ENCODE measurements at places on chromosomes 12 and 14. TPM values are rescaled to one million over a fixed set of nuclear protein-coding genes. Genes with fewer than 3 reads are reported as not detected.

The MON2 gene
- 29.0 TPM for total RNA-seq

DNA sequence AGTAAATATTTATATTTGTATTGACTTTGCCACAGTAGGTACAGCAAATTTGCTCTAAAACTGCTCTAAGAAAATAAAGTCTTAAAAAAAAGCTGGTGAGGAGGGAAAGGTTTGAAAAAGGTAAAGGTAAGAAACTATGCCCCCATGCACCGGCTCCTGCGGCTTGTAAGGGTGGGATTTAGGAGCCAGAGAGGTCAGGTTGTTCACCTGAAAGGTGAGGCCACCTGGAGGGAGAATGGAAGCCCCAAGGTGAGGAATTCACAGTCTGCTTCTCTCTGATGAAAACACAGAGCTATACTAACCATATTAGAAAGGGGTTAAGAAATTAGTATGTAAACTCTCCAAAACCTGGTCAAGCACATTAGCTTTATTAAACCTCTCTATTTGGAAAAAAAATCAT is 31.8 kb downstream of the CPM start:
- H3K36me3 ChIP-seq: no peaks in the 10 kb centered on the region
- H3K27me3 ChIP-seq: peaks cover 9% of the 10 kb centered on the region
- DNase-seq: no peak

DNA sequence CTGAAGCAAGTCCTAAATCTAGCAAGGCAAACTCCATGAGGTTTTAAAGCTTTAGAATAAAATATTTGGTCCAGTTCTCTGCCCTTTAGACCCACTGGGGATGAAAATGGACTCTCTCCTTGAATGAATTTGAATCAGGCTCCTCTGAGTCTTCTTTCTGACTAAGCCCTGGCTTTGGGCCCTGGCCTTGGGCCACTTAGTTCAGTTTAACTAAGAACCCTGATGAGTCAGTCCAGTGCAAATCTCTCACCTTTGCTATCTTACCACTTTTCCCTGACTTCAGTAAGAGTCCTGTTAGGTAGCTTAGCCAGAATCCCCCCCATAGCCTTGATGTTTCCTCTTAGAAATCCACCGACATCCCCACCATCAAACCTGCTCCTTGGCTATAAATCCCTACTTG is 427.5 kb downstream of the SNAPC1 start:
- peaks cover 6% of the 10 kb centered on the region for H3K27me3 ChIP-seq
- no peak overlapping the region for H3K27ac ChIP-seq
- DNase-seq: no peak
- H3K4me3 ChIP-seq: no peak overlapping the region
- no peaks in the 10 kb centered on the region for H3K36me3 ChIP-seq
- H3K4me1 ChIP-seq: no peaks in the 10 kb centered on the region

DNA sequence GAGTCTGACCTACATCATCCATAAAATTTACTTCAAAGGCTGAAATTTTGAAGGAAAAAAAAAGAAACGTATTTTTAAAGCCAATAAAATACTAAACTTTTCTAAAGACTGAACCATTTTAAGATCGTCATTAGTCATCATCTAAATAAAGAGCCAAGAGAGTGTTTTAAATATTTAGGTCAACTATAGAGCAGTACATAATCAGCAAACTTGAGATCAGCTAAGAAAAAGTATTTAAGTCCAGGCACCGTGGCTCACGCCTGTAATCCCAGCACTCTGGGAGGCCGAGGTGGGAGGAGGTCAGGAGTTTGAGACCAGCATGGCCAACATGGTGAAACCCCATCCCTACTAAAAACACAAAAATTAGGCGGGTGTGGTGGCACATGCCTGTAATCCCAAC is 35.5 kb downstream of the HECTD1 start:
- no peaks in the 10 kb centered on the region for H3K4me1 ChIP-seq
- H3K36me3 ChIP-seq: peaks cover 26% of the 10 kb centered on the region
- no peak overlapping the region for H3K4me3 ChIP-seq
- DNase-seq: no peak

DNA sequence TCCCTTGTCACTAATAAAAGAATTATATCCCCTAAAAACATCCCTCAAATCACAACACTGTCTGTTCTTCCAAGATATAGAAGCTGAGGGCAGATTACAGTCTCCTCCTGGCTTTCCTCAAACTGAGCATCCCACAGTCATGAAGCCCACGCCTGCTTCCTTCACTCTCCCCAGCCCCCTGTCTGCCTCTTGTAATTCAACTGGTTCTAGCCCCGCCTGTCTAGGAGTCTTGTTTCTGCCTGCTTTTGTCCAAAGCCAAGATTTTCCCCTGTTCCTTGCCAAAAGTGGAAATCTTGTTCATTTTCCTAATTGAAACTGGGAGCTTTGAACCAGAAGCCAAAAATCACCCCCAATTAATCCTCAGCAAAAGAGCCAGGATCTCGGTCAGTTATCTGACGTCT is 35.9 kb upstream of the PWP1 start:
- H3K27ac ChIP-seq: no peak overlapping the region
- peaks cover 3% of the 10 kb centered on the region for H3K4me1 ChIP-seq
- H3K36me3 ChIP-seq: peaks cover 3% of the 10 kb centered on the region
- DNase-seq: no peak
- no peaks in the 10 kb centered on the region for H3K27me3 ChIP-seq
- no peak overlapping the region for H3K4me3 ChIP-seq
